Skin of body (tissue), 3 donors: ENCODE measurements at places on chromosomes 13 and 19. TPM values are rescaled to one million over a fixed set of nuclear protein-coding genes. Genes with fewer than 3 reads are reported as not detected.

FNDC3A gene
- 48.8 TPM for total RNA-seq

CEACAM19 gene
- 3.4 TPM for total RNA-seq

CACNG8 gene
- total RNA-seq, result under 0.01 TPM

DACH1 gene
- 8.5 TPM for total RNA-seq

FXYD5 gene
- 10.7 TPM for total RNA-seq

HIPK4 gene
- total RNA-seq, result 0.10 TPM

CERS1 gene
- total RNA-seq, result 2.5 TPM
